DND-41 (cell line): ENCODE measurements at places on chromosomes 7 and 10.

DNA sequence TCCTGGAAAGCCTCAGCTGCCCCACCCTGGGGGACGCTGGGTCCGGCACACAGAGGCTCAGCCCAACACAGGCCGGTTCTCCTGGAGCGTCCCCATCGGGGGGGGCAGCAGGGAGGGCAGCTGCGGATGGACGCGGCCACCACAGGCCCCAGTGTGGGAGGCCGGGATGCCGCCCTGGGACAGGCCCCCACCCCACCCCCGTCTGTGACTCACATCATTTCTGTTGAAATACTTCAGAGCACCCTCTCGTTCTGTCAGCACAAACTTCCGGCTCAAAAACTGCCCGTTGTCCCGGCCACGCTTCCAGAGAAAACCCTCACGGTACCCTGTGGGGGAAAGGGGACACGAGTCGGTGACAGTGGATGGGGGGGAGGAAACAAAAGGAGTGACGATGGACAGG, 28.5 kb downstream of the GET4 start:
- no peak for DNase-seq

DNA sequence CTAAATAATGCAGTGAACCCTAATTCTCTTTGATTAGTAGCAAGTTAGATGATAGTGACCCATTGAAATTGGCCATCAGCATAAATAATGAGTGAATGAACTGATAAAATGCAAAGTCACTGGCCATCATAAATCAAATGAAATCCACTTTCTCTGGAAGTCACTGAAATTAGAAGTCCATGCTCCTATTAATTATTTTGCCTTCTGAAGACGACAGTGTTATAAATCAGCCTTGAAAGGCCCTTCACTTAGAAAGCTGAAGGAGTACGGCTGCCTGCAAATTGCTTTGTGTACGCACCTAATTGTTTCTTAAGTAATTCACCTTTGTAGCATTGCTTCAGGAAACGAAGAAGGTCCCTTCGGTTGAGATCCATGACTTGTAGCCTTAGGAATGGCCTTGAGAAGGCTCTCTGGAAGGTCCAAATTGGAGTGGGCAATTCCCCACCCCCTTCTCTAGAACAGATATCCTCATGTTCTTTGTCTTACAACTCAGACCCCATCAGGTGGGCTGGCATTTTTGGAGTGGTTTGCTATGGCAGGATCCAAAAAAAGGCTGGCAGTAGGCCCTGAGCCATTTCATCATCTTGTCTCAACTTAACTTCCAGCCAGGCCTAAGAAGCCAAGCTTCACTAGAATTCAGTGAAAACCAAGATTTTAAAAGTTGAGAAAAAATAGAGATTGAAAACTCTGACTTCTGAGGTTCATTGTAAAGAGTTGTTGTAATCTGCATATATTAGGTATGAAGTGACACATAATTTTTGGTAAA, 420.3 kb downstream of the LRMDA start:
- DNase-seq: no peak

- DNase-seq: no peak
Observed at GRCh38 chr10:58535311-58535710, 22.6 kb downstream of the BICC1 start.

- DNase-seq: no peak
Observed at GRCh38 chr10:70901276-70901878, 13.0 kb upstream of the PCBD1 start.

DNA sequence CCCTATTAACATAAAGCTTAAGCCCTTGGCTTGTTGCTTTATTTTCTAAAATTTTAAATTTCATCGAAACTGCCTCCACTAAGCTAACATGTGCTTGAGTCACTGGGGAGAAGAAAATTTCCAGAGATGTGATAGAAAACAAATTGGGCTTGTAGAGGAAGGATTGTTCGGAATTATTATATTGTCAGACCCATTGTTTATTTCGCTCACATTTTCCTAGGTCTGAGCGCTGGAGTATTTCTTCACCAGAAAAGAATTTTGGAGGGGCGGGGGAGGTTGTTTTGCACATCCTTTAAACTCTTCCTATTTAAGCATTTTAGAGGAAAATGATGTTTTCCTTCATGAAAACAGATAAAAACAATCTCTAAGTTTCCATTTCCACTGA, 29.1 kb downstream of the CELF2 start:
- DNase-seq: no peak

GRCh38 chr10:114470361-114470760, 66.1 kb upstream of the AFAP1L2 start:
- no peak for DNase-seq

GRCh38 chr10:116873134-116873533, 23.8 kb downstream of the ENO4 start:
- DNase-seq: no peak

DNA sequence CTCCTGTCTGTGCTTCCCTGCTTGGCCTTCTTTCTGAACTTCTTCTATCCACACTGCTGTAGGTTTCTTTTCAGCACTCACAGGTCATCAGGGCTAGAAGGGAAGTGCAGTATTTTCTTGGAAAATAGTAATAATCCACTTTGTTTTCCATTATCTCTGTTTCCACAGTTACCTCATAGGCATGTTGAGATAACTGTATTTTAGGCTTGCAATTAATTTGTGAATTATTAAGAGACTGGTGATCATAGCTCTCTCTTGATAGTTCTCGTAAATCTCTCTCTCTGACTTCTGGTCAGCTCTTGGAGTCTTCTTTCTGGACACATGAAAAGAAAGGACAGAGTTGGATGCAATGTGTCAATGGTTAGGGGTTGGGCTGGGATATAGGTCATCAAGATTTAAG, 243.6 kb upstream of the IGFBP3 start:
- DNase-seq: no peak

DNA sequence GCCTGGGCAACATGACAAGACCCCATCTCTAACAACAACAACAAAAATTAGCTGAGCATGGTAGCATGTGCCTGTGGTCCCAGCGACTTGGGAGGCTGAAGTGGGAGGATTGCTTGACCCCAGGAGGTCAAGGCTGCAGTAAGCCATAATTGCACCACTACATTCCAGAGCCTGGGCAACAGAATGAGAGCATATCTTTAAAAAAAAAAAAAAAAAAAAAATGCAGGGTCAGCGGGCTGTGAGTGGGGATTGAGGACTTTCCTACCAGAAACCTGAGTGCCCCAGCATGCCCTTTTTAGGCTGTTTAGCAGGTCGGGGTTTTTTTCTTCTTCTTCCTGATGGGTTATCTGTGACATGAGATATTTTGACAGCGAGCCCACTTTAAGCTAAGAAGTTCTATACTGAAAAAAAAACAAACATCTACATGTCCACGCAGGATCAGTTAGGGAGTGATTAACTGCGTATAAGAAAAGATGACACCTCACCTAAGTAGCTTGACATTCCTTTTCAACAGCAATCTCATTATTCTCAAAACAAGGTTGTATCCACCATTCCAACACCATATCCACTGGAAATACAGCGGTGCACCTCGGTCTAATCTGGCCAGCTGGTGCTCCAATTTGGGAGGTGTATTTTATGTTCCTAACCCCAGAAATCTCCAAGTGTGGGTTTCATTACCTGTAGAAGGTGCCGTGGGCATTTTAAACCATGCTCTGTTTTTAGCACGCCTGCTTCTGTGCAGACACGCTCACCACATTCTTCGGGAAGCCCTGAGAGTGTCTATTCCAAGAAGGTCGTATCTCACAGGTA, 13.8 kb upstream of the RFC2 start:
- DNase-seq: no peak

DNA sequence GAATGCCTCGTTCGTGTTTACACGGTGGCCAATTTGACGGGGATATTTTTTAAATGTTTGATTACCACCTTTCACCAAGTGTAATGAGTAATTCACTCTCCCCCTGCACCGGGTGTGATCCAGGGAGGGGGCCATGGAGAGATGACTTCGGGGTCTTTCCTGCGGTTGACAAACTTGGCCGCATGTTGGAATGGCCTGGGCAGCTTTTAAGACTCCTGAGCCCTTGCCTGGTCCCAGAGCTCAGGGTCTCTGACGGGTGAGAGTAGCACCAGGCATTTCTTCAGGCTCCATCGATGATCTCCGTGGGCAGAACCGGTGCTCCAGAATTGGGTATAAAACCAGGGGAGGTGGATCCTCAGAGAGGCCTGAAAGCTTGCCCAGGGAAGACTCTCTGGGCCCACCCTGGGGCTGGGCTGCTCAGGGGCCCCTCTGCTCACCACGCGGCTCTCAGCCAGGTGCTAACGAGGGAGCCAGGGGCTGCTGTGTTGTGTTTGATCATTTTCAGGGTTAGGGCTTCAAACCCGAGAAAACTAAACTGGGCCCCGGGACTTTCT, 882 bp downstream of the ZNF282 start:
- DNase-seq: peak; percentile 42

GRCh38 chr7:14069961-14070360, 80.5 kb upstream of the ETV1 start:
- DNase-seq: no peak

DNA sequence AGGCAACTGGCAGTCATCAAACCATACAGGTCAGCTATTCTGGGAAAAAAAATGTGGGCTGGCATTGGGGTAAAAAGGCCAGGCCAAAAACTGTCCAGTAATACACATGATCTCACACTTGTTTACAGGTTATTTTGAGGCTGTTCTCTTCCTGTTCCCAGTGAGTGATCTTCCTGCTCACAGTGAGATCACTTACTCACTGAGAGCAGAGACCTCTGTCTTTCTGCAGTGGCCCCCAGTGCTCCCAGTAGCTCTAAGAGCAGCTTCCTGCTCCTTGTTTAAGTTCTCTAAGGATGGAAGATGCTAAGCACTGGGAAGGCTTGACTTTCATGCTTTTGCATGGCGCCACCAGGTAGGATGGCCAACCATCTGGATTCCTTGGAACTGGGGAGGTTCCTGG, 93.5 kb upstream of the KIAA1217 start:
- no peak for DNase-seq

- no peak for DNase-seq
Observed at GRCh38 chr10:49760789-49761188, 1.3 kb downstream of the OGDHL start.

- DNase-seq: no peak
Observed at GRCh38 chr7:1717903-1718676, 48.0 kb downstream of the ELFN1 start.

GRCh38 chr10:72171175-72171630, 44.6 kb upstream of the ANAPC16 start:
- no peak for DNase-seq

- no peak for DNase-seq
Observed at GRCh38 chr7:12157517-12157916, 53.6 kb upstream of the TMEM106B start.

- DNase-seq: no peak
Observed at GRCh38 chr10:6065835-6066234, 3.7 kb upstream of the IL2RA start.

GRCh38 chr7:39054731-39055130, 77.0 kb downstream of the POU6F2 start:
- no peak for DNase-seq

DNA sequence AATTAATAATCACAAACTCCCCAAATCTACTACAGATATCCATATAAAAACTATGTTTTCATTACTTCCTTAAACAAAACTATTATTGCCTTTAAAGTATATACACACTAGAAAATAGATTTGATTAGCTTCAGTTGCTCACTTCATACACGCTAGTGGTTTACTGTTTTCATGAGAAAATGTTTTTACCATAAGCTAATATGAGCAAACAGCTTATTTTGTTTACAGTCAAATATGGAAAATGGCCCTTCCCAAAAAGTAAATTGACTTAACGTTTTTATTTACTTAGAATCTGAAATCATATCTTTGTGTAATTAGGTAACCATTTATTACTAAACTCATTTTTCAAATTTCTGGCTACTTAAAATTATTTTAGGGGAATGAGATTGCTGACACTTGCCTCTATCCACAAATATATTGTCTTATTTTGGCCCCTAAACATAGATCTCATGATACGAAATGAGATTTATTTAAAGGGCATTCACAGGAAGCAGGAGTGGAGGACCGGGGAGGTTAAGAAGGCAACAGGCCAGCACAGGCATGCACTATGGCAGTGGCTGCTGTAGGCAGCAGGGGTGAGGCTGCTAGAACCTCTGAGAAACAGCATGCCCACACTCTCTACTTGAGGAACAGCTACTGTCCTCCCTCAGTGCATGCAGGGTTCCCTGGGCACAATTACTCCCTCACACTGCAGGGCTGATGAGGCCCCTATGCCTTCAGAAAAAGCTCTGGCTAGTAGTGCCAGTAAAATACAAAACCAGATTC, 29.6 kb upstream of the SOSTDC1 start:
- DNase-seq: no peak

DNA sequence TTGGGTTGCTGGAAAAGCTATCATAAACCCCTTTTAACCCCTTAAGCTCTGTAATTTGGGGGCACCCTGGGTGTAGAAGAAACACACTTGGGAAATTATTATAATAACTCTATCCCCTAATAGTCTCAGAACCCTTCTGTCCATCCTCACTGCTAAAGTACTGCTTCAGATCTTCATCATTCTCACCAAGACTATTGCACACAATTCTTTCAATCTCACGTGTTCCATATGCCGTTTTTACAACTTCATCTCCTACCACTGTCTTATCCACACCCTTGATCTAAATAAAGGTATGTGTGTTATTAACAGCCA, 15.8 kb downstream of the ANKRD22 start:
- DNase-seq: no peak

- DNase-seq: peak; percentile 80
Observed at GRCh38 chr7:5396542-5396941, 27.1 kb downstream of the TNRC18 start.

- DNase-seq: no peak
Observed at GRCh38 chr7:36567699-36568451, 156.4 kb downstream of the AOAH start.

- no peak for DNase-seq
Observed at GRCh38 chr10:121788115-121788514, 139.7 kb downstream of the ATE1 start.

GRCh38 chr10:61338146-61338545, 115.0 kb downstream of the TMEM26 start:
- no peak for DNase-seq

GRCh38 chr7:1106793-1107421, 19.0 kb downstream of the GPER1 start:
- no peak for DNase-seq

- no peak for DNase-seq
Observed at GRCh38 chr7:104142147-104142546, 65.7 kb downstream of the ORC5 start.

- DNase-seq: no peak
Observed at GRCh38 chr7:120775755-120776154, 82.2 kb downstream of the TSPAN12 start.

DNA sequence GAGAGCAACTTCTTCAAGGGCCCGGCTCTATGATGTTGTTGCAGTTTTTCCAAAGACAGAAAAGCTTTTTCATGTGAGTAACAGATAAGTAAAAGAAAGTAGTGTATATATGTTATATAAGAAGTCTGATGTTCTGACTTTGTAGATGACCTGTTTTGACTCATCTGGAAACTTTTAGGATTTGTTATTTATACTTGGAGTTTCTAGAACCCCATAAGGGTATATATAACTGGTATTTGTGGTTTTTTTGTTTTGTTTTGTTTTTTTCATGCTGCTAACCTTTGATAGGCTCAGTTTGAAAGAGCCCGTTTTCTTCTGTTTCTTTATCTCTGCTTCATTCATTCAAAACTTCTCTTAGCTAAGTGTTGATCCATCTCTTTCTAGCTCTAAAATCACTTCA, 7.3 kb downstream of the RPP30 start:
- no peak for DNase-seq

GRCh38 chr7:55071411-55072175, 52.8 kb downstream of the EGFR start:
- no peak for DNase-seq

- DNase-seq: no peak
Observed at GRCh38 chr10:112926906-112927688, 22.9 kb upstream of the TCF7L2 start.
